ENCODE measurements at places on chromosomes 3 and 15.

- DNase-seq, result no peak
These were observed 2.2 kb upstream of the MB21D2 start for GRCh38 chr3:192919901-192920300.

DNA sequence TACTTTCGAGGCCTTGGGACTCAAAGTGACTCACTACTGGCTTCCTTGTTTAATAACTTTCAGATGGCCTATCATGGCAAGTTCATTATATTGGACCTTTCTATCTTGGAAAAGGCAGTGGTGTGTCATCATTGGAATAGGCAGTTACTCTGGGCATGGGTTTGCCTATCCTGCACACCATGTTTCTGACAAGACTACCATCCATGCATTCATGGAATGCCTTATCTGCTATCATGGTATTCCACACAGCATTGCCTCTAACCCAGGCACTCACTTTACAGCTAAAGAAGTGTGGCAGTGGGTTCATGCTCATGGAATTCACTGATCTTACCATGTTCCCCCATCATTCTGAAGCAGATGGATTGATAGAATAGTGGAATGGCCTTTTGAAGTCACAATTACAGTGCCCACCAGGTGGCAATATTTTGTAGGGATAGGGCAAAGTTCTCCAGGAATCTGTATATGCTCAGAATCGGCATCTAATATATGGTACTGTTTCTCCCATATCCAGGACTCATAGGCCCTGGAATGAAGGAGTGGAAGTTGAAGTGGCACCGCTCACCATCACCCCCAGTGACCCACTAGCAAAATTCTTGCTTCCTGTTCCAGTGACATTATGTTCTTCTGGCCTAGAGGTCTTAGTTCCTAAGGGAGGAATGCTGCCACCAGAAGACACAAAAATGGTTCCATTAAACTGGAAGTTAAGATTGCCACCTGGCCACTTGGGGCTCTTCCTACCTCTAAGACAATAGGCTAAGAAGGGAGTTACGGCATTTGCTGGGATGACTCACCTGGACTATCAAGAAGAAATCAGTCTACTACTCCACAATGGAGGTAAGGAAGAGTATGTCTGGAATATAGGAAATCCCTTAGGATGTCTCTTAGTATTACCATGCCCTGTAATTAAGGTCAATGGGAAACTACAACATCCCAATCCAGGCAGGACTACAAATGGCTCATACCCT lies 1161.4 kb downstream of the SI start:
- no peak for DNase-seq

DNA sequence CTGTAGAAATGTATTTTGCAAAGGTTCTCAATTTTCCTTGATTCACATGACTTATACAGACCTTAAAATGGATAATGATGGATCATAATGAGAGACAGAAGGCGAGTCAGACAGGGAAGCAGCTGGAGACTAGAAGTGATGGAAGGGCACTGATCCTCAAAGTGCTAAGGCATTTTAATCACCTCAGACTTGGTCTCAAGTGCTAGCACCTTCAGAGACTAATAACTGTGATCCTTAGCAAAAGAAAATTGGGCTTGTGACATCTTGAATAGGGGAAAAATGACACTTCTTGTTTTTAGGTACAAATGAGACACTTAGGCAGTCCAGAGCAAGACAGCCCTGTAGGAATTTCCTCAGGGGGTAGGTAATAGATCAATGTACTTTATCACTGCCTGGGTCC lies 1011.7 kb downstream of the SQOR start:
- DNase-seq, result no peak

DNA sequence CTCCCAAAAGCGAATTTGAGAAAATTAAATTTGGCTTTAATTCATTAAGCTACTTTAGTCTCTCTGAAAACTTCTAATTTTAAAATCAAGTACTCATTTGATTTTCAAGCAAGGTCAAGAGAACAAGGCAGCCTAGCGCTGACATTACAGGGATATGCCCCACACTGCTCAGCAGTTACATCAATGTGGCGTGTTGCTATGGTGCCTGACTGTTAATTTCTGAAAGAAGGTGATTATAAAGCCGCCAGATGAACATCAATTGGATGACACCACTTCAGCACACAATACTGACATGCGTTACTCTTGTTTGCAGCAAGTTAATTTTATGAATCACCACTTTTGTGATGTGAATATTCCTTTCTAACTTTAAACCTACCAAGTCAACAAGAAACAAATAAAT lies 284.4 kb downstream of the FOXP1 start:
- no peak for DNase-seq

GRCh38 chr3:123015596-123015995 lies 12.0 kb downstream of the SEMA5B start:
- no peak for DNase-seq

DNA sequence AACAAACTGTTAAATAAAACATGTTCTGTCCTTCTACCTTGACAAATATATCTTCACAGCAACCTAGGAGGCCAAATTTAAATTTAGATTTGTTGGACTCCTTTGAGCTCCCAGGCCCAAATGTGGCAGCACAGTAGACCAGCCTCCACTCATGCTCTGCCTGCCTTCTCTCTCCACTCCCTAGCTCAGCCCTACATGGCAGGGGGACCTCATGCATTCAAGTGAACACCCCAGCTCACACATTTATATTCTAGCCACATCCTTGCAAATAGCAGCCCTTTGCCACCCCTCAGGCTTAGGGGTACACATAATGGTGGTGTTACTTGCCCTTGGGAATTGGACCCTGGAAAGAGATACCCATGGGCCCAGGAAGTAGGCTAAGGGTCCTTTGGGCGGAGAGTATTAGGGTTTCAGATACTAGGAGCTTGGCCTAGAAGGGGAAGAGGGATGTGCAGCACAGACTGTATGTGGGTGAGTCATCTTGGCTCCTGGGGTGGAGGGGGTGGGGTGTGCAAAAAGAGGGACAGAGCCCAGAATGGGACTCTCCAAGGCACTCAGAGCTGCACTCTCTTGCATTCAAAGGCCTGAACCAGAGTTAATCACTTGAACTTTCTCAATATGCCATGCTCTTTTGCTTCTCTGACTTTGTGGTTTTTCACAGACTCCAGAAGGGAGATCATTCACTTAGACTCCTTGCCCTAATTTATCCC lies 268.4 kb upstream of the ROPN1 start:
- DNase-seq, result peak; percentile 88

DNA sequence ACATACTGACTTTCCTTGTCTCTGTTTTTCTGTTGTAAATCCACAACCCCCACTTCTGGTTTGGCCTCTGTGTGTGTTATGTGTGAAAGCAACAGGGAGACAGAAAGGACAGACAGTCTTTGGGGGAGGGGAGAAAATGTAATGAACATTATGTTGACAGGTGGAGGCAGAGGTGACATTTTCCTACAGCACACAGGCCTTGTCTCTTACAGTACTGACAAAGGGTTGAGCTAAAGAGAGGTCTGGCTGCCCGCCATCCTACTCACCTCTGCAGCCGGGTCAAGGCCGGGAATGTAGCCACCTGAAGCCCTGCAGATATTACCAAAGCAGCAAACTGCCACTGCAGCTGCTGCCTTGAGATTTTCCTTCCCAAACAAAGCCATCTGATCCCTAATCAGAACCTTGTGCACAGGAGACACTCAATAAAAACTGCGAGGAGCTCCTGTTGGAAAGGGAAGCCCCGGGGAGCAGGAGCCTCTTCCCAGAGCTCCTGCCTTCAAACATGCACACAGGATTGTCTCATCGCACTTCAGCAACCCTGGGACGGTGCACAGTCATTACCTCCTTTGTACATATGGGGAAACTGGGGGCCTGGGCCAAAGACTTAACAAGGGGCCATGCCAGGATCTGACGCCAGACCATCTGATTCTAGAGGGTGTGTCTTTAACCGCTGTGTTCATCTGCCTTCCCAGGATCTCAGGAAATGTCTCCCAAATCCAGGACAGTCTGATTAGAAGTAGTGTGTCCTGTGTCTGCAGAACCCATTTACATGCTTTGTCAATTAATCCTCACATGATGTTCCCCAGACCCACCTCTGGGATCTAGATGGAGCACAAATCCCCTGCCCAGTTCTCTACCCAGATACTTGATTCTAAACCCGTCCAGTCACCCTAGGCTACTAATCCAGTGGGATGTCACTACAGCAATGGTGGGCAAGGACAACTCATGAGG lies 14.2 kb downstream of the MYO5C start:
- no peak for DNase-seq

DNA sequence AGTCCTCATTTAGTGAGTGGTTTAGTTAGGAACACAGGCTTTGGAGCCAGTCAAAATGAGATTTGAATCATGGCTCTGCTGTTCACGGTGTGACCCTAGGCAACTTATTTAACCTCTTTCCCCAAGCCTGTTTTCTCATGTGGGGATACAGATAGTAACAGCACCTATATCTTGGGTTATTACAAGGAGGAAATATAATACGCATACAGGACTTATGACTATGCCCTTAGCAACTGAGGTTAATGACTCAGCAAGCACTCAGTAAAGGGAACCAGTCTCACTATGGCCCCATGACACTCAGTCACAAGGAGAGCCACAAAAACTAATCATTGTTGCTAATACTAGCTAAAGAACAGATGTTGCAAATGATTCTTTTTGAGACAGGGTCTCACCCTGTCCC lies 45.9 kb downstream of the SUMF1 start:
- peak; percentile 37 for DNase-seq

- no peak for DNase-seq
These were observed 171.7 kb upstream of the TLE3 start for GRCh38 chr15:70269311-70269911.

- no peak for DNase-seq
These were observed 4.5 kb downstream of the CHST13 start for GRCh38 chr3:126528419-126528799.

GRCh38 chr3:183085634-183086390 lies 13.5 kb downstream of the MCCC1 start:
- DNase-seq, result peak; percentile 48

DNA sequence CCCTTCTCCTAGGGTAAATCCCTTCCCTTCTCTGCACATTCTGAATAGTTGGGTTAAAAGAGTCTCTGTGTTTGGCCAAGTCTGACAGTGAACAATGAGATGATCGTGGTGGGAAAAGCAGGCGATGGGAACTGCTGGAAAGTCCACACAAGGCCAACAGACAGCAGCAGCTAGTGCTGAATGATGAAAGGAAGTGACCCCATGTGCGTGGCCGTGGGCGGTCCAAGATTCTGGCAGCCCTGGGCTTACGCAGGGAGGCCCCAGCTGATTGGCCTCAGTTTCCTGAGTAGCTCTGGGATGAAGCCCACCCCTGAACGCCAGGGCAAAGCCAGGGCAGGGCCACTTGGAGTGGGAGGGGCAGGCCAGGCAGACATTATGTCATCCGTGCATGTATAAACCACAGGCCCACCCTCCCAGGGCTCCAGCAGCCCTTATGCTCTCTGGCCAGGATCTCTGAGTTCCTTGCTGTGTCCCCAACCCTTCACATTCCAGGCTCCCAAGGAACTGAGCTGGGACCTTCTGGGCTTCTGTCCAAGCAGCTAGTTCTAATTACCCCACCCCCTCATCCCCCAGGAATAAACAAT lies 57.8 kb downstream of the CDC25A start:
- DNase-seq, result peak; percentile 84

- DNase-seq, result peak; percentile 17
These were observed 438.4 kb downstream of the OCA2 start for GRCh38 chr15:27660676-27661075.

DNA sequence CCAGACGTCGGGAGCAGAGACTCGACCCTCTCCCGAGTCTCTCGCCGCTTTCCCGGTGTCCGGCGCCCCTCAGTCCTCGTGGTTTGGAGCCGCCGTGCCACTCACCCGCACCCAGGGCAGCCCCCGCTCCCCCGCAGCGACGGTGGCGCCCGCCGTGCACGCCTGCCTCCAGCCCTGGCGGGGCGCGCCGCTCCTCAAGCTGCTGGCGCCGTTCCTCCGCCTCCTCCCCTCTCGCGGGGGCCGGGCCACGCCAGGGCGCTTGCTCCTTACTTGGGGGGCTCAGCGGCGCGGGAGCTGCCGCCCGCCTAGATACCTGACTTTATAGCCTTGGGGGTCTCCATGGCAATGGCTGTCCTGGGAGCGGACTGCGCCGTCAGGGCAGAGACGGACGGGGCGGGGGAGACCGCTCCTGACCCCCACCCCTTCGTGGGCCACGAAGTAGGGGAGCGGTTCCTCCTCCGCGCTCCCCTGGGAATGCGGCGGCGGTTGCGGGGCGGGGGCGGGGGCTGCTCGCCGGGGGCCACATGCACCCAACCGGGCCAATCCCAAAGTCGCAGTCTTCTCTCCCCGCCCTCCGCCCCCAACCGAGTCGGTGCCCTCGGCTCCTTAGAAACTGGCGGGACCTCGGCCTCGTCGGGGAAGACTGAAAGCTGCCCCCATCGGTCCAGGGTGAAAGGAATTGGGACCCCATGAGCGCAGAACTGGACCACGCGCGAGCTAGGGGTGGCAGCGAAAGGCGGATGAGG lies at the start of gene ANKRD63:
Gene ANKRD63, minus strand, starts transcription at position 196 of the 746 bp plus-strand sequence. CDS start 478 bp downstream, outside the sequence.
- DNase-seq, result no peak

GRCh38 chr3:191238321-191238817 lies 39.3 kb downstream of the OSTN start:
- DNase-seq, result peak; percentile 31
